ENCODE measurements at places on chromosomes 2 and 18.

DNA sequence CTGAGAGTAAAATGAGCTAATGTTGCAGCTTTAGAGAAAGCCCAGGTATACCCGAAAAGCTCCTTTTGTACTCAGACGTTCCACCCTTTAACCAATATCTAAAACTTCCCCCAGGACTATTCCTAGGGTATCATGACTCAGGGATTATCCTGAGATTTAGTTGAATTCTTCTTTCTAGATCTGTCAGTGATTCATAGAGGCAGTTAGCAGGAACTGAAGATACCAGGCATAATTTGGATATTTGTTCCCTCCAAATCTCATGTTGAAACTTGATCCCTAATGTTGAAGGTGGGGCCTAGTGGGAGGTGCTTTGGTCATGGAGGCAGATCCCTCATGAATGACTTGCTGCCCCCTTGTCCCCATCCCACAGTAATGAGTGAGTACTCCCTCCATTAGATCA lies 161.2 kb upstream of the LRP1B start:
- no peak for DNase-seq

DNA sequence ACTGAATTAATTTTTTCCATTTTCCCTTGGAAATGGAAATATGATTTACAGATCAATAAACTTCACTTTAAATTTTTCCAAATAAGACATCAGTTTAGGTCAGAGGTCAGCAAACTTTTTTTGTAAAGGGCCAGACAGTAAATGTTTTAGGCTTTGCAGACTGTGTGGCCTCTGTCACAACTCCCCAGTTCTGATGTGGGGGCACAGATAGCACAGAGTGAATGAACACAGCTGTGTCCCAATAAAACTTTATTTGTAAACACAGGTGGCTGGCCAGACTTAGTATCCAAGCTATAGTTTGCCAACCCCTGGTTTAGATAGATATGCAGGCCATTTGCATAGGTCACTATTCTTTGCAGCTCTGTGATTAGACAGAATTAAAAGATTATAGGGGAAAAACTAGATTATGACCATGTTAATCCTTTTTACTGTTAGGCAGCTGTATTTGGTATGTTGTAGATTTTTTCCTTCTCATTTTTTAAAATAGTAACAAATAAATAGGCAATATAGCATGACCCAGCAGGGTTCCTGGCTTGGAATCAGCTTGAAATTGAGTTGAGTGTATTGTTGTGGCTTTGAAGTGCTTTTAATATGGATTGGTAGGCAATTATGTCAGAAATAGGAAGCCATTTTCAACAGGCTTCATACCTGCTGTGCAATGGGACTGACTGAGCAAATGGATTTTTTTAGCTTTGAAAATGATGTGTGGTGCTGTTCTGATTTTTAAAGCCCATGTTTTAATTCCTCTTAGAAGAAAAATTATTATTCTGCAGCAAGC lies 59.7 kb downstream of the WDSUB1 start:
- no peak for DNase-seq

- no peak for DNase-seq
Observed at GRCh38 chr2:118878531-118879149, 31.2 kb upstream of the EN1 start.

GRCh38 chr2:12071318-12071717 lies 324.9 kb downstream of the LPIN1 start:
- no peak for DNase-seq

- no peak for DNase-seq
Observed at GRCh38 chr2:36322108-36322507, 33.5 kb upstream of the CRIM1 start.

GRCh38 chr2:9115229-9115628 lies 91.4 kb upstream of the ASAP2 start:
- no peak for DNase-seq

- no peak for DNase-seq
Observed at GRCh38 chr18:35671966-35672603, 90.5 kb downstream of the GALNT1 start.

GRCh38 chr18:57802213-57803102 lies 657 bp downstream of the ATP8B1 start:
- DNase-seq: no peak

DNA sequence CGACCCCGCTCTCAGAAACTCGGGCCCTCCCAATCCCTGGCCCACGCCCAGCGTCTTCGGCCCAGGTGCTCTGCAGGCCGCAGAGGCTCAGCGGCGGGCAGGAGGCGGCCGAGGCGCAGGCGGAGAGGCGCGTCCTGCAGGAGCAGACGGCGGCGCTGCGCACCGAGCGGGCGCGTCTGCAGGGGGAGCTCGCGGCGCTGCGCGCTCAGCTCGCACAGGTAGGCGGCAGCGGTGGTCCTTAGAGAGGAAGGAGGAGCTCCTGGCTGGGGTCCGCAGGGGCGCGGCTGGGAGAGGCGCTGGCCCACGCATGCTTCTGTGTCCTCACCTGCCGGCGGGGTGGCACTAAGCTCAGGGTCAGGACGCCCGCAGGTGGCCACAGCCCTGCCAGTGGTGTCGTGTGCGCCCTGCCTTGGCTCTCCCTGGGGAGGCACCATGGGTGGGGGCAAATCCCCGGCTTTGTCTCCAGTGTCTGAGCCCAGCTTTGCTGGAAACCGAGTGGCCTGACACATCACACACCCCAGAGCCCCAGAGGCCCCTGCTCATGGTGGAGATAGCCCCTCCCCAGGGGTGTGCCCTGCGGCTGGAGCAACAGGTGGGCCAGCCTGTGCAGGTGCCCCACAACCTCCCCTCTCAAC lies 14.9 kb upstream of the SNED1 start:
- no peak for DNase-seq

GRCh38 chr2:228535396-228535795 lies 353.9 kb upstream of the SPHKAP start:
- DNase-seq: no peak

- no peak for DNase-seq
Observed at GRCh38 chr2:11976073-11976472, 229.6 kb downstream of the LPIN1 start.

DNA sequence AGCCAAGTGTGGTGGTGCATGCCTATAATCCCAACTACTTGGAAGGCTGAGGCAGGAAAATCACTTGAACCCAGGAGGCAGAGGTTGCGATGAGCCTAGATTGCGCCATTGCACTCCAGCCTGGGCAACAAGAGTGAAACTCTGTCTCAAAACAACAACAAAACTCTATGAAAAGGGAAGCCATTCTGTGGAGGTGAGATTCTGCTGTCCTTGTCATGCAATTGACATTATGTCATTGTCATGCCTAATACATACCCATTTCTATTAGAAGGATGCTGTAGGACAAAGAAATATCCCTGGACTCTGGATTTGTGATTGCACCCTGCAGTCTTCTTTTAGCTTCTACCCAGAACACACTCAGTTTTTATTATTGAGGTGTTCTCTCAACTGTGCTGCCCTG lies 8.6 kb downstream of the RASGRP3 start:
- DNase-seq: no peak

DNA sequence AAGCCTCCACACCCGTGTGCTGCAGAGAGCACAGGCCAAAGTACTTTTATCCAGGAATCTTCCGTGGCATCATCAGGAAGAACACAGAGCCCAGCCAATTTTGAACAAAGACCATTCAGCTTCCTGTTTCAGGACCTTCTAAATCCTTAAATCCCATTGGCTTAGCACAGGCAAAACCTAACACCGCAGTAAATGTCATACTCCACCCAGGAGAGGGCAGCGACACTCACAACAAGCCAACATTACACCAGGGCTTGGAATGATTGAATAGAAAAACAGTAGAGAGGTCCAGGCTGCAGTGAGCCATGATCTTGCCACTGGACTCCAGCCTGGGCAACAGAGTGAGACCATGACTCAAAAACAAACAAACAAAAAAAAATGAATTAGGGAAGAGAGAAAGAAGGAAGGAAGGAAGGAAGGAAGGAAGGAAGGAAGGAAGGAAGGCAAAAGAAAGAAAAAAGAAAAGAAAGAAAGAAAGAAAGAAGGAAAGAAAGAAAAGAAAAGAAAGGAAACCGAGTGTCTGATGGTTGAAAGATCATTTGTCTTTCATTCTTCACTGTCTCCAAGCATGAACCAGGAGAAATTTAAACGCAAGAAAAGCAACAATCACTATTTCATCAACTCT lies 144.6 kb upstream of the SATB2 start:
- no peak for DNase-seq

GRCh38 chr2:117631152-117631945 lies 183.1 kb upstream of the DDX18 start:
- no peak for DNase-seq

- DNase-seq: no peak
Observed at GRCh38 chr2:226791056-226791486, 8.5 kb downstream of the IRS1 start.

DNA sequence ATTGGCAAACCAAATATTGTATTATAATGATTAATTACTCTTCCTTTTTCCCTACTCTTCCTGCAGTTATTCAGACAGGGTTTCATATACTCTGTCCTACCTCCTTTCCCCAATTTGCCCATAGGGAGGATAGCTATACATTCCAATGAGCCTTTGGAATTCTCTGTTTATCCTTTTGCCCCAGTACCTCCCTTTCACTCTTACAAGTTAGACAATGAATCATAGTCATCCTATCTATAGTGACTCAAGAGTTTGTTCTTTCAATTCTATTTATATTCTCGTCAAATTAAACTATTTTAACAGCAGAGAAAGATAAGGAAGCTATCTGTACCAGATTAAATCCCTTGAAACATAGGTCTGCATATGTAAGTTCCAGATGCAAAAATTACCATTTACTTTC lies 437.5 kb downstream of the NR4A2 start:
- no peak for DNase-seq

- DNase-seq: no peak
Observed at GRCh38 chr2:144003460-144004075, 516.4 kb downstream of the ZEB2 start.

DNA sequence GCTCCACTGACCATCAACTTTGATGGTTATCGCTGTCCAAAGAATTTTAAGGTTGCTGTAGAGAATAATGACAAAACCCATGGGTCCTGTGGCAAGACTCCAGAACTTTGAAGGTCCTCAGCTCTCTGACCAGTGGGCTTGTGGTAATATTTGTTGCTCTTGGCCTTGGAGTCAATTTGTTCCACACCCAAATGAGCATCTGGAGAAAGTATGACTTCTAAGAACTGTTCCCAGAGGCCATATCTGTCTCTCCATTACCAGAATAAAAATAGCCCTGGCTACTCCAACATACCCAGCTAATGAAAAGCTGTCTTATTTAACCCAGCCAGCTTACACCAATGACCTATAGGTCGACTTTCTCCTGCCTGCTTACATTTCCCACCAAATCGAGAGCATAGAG lies 466.4 kb downstream of the MEIS1 start:
- DNase-seq: no peak

DNA sequence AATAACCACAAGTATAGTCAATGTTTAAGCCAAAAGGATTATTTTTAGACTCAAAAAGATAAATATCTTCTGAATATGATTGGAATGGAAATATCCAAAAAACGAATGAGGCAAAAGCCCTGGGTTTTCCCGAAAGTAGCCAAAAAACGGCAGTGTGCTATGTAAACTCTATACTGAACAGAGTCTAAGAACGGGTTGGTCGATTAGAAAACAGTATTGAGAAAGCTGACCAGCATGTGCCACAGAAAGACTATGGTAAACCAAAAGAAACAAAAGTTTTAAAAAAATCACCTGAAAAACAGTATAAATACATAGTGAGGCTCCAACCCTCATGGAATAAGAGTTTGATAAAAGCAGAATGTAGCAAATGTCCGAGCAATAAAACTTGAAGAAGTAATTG lies 92.0 kb upstream of the DLGAP1 start:
- no peak for DNase-seq

DNA sequence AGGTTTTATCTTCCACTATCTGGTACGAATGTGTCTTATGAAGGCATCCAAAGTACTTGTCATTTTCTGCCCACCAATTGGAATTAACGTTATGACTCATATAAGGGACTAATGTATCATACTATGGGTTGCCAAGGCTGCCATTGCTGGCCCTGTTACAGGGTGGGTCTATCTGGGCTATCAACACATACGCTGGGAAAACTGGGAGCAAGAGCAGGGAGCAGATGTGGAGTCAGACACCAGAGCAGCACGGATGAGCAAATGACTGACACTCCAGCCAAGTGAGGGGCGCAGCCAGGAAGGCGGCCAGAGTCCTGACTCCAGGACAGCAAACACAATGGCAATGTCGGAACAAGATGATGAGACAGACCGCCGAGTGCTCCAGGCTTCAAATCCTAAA lies 145.9 kb downstream of the COPS8 start:
- DNase-seq: no peak

GRCh38 chr2:70994009-70994698 lies 519 bp downstream of the TEX261 start:
- DNase-seq: no peak

- no peak for DNase-seq
Observed at GRCh38 chr2:215667585-215668377, 231.9 kb upstream of the FN1 start.

DNA sequence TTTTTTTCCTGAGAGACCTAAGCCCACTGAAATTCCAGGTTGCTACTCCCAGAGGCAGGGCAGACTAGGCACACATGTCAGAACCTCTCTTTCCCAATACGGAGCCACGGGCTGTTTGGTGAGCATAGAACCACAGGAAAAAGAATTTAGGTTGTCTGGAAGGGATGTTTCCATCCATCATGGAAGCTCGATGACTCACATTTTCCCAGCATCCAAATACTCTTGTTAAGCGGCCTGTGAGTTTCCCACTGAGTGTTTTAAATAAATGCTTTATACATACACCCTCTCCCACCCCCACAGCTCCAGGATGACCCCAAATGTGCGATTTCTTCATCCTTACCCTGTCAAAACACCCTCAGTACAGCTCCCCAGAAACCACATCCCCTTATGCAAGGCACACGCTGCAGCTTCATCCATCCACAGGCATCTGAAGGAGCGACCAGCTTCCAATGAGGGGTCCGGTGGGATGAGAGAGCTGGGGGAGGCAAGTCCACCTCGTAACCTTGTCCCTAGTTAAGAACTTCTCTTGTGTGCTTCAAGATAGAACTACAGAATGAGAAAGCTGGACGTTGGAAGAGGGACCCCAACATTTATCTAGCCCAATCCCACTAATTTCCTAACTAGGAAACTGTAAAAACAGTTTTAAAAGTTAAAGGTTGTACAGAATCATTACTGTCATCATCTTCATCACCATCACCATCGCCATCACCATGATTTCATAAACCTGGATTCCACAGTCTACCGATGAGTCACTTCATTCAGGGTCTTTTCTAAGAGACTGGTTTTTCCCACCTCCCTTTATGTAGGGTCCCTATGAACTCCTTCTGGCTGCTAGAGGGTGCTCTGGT lies 63.5 kb upstream of the FZD7 start:
- DNase-seq: no peak

DNA sequence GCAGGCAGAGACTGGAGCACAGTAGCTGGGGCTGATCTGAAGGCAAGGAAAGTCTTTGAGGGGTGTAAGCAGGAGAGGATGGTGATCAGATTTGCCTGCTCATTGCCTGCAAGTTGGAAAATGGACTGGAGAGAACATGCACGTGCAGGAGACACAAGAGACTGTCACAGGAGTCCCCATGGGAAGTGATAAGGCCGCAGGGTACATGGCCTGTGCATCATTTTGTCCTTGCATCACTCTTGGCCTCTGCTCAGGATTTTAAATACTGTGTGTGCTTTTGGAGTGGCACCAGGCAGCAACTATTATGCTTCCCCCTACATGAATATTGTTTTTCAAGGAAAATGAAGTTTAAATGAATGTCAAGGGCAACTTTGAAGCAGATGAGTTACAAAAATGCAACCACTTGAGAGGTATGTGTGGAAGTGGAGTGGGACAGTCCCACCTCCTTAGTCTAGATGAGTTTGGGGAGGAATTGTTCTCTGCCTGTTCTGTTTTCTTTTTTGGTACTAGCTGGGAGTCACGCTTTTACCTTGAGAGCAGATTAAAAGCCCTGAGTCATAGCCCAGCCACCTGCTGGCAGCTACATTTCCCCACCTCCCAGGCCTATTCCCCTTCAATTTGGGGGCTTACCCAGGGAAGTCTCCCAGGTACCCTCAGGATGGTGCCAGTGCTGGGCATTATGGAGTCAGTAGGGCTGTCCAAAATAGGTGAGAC lies 19.3 kb downstream of the MAPK4 start:
- no peak for DNase-seq
